ENCODE measurements at places on chromosomes 7 and 10. TPM values are rescaled to one million over a fixed set of nuclear protein-coding genes. Genes with fewer than 3 reads are reported as not detected.

GRCh38 chr10:34957531-34957930, 132.6 kb downstream of the CUL2 start:
- DNase-seq, result no peak

ITPRID1 gene
- not detected for total RNA-seq

GRCh38 chr7:137578541-137578940, 235.0 kb upstream of the PTN start:
- DNase-seq, result no peak

RSPH10B2 gene
- not detected for total RNA-seq

GRCh38 chr10:119761106-119761505, 35.3 kb downstream of the INPP5F start:
- DNase-seq, result no peak

CALCR gene
- total RNA-seq, result not detected

LIPF gene
- total RNA-seq, result not detected

DNA sequence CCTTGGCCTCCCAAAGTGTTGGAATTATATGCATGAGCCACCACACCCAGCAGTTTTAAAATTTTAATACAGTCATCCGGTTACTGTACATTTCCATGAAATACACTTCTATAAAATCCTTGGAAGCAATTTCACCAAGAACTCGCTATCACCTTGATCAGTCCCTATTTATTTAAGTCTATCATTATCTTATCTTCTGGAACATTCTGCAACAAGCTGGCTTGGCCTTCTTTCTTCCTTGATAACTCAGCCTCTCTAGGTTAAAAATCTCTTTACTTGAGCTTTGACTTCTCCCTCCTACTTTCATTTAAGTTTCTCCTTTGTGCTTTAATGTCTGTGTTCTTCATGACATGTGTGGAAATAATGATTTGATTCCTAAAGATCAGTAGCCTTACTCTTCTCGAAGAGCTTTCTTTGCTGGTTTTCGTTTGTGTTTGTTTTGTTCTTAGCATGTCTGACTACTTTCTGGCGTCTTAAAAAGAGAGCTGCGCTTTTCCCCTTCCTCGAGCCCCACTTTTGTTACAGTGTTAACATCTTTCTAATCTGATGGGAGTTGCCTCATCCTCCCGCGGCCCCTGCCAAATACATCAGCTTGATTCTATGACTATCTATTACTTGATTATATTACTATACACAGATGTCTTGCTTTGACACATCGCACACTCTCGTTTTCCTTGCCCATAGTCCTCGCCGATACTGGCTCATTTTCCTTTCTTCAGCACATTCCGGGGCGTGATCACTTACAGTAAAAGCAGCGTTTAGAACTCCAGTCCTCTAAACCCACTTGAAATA, 11.1 kb upstream of the CALML5 start:
- DNase-seq, result no peak

SYT15B gene
- 1.8 TPM for total RNA-seq

- no peak for DNase-seq
Observed at GRCh38 chr7:146094356-146094755, 22.2 kb upstream of the CNTNAP2 start.

DNA sequence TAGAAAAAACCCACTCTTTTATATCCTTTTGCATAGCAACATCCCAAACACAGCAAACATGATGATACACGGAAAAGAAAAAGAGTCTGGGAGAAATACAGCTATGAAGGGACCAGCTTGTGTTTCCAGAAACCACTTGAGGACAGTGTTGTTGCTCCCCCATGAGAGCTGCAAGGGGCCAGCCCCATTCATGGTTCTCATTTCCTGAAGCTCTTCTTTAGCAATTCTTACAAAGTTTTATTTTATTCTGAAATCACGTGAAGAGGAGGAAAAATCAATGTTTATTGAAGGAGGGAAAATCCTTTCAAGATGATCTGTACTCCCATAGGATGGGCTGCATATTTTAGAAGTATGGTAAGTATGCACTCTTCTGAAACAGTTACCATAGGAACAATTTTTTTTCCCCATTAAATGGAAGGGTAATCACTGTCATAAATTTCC, 17.5 kb upstream of the PRTFDC1 start:
- DNase-seq, result no peak

- peak; percentile 18 for DNase-seq
Observed at GRCh38 chr10:43231523-43232078, 35.3 kb downstream of the RASGEF1A start.

GTPBP10 gene
- total RNA-seq, result 25.9 TPM

PEX1 gene
- total RNA-seq, result 15.0 TPM

MKX gene
- total RNA-seq, result 0.15 TPM

- peak; percentile 93 for DNase-seq
Observed at GRCh38 chr7:26201247-26202018, at the start of gene CBX3. TSS of gene CBX3 (plus strand) at chr7:26201745. CDS start at chr7:26202999, 1,254 bp downstream.

DNA sequence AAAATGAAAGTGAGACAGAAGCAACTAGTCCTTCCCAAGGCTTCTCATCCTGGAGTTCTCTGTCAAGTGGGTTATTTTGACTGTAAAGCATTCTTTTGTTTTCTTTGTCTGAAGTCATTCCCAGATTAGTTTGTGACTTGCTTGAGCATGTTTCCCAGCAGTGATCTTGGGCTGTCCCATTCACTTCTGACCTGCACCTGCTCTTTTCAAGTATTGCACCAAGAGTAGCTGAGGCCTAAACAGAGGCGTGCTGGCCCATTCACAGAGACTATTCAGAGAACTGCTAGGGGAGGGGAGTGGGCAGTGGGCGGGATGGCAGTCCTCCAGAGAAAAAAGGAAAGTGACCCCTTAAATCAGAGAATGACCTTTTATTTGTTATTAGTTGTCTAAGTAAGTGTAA, 61.3 kb downstream of the CACNA2D1 start:
- DNase-seq, result no peak
